ENCODE measurements at places on chromosomes 13 and 19.

DNA sequence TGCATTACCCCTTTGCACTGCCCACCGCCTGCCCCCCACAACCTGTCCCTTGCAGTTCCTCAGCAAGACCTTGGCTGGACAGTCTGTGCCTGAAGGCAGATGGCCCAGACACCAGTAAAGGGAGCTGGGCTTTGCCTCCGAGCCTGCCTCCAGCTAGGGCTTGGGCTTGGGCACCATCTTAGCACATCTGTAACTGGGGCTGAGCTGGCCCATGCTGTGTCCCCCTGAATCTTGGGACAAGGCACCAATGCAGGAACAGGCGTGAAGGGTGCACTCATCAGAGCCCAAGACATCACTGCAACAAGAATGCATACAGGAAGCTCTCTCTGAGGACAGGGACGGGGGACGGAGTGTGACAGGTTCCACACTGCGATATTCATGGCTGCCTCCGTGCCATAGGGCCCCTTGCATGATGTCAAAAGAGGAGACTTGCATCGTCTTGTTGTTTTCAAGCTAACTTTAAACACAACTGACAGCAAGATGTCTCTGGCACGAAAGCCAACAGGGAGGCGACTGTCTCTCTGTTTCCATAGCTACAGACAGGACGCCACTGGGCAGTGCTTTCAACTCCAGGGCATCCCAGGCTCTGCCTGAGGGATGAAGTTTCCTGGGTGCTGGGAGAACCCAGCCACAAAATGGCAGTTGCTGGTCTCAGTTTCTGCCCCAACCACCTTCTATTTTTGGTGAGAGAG lies 8.7 kb upstream of the CHST8 start:
- DNase-seq, result no peak

GRCh38 chr19:5993201-5993600 lies 15.3 kb upstream of the RANBP3 start:
- DNase-seq, result no peak

DNA sequence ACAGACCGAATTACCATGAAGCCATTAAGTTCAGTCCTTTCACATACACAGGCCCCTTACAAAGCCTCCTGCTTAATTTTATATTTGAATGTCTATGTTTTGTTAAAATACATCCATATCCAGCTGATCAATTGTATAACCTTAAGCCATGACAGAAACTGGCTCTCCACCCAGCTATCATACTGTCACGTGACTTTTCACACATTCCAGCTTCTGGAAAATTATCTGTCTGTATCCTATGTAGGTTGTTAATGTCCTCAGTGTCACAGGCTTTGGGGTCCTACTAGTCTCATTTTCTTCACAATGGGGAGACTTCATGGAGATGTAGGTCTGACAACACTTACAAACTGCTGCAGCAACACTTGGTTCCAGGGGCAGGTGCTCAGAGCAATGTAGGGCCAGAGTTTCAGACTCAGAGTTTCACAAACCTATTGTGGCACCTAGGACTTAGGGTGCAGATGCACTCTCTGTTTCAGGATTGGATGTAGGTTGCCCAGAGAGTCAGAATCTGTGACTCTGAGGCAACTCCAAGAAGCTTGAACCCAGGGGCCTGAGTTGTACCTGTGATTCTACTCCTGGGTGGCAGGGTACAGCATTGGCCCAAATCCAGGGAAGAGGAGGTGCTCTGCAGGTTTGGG lies 69.6 kb upstream of the PCDH20 start:
- DNase-seq, result no peak

GRCh38 chr13:33145667-33146066 lies 129.4 kb downstream of the KL start:
- no peak for DNase-seq

GRCh38 chr19:1270854-1271527 lies 1.9 kb downstream of the CIRBP start:
- DNase-seq, result no peak

DNA sequence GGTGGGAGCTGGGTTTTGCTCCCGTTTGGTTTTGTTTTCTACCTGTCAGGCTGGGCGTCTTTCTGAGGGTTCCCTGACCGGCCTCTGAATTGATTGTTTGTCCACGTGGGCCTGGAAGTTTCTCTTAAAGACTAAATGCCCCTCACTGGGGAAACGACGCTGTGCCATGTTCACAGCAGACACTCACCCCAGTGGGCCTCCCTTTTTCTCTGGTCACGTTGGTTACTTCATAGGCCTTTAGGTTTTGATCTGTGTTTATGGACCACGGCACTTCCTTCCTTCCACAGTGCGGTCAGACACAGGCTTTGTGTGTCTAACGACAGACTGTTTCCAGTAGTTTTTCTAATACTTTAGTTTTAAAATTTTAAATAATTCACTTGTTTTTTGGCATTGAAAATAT lies 20.1 kb upstream of the NDUFS7 start:
- DNase-seq, result no peak

- peak; percentile 51 for DNase-seq
These were observed at the start of gene MYH14 for GRCh38 chr19:50203281-50204080. Gene MYH14 (plus strand): TSS chr19:50203622. CDS start chr19:50210366, 6,744 bp downstream.

GRCh38 chr19:43767316-43767715 lies 12.6 kb upstream of the SMG9 start:
- DNase-seq, result no peak

DNA sequence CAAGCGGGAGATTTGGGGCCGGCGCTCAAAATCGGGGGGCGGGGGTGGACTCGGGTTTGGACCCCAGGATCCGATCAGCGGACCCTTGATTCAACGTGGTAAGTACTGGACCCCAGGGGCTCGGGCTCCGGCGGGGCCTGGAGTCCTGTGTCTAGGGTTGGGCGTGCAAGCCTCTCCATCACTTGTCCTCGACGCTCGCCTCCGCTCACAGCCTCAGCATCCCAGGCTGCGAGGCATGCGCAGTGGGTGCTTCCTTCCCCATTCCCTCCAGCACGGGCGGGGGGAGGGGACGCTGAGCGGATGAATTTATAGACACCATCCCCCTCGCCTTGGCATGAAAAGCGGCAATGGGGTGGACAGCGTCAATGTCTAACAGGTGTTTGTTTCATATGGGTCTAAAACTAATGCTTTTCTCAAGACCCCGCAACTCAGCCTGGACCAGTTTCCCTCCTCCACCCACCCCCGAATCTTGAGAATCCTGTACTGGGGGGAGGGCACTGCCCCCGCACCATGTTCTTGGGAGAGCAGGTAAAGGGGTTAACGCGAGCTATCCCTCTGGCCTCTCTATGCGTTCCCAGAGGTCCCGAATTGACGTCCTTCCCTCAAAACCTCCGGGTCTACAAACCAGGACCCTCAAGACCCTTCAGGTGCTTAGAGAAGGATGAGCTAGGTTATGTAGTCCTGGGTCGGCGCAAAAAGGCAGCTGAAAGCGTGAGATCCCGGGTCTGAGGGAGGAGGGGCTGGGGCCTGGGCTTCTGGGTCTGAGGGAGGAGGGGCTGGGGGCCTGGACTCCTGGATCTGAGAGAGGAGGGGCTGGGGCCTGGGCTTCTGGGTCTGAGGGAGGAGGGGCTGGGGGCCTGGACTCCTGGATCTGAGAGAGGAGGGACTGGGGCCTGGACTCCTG lies 579 bp downstream of the CPT1C start:
- DNase-seq, result no peak
